Thyroid gland (tissue), 4 donors: ENCODE measurements at places on chromosomes 11 and 22. TPM values are rescaled to one million over a fixed set of nuclear protein-coding genes. Genes with fewer than 3 reads are reported as not detected.
A peak's percentile ranks its signal among the peaks of the same experiment; 100 is the strongest.

GRCh38 chr11:128492461-128492860, 94.9 kb downstream of the ETS1 start:
- H3K4me1 ChIP-seq: peaks cover 31% of the 10 kb centered on the region
- peaks cover 8% of the 10 kb centered on the region for H3K36me3 ChIP-seq
- DNase-seq: no peak
- H3K27ac ChIP-seq: peak overlapping the region; percentile 45
- H3K4me3 ChIP-seq: no peak overlapping the region
- H3K27me3 ChIP-seq: no peaks in the 10 kb centered on the region

MMP11 gene
- total RNA-seq: 2.3 TPM

GRCh38 chr22:22386602-22387385, 121.7 kb downstream of the ZNF280B start:
- H3K27ac ChIP-seq: no peak overlapping the region
- no peaks in the 10 kb centered on the region for H3K27me3 ChIP-seq
- H3K4me3 ChIP-seq: no peak overlapping the region
- H3K36me3 ChIP-seq: no peaks in the 10 kb centered on the region
- peaks cover 3% of the 10 kb centered on the region for H3K4me1 ChIP-seq
- DNase-seq: no peak

- H3K36me3 ChIP-seq: no peaks in the 10 kb centered on the region
- H3K27me3 ChIP-seq: no peaks in the 10 kb centered on the region
- no peak overlapping the region for H3K27ac ChIP-seq
- H3K4me1 ChIP-seq: no peaks in the 10 kb centered on the region
- no peak for DNase-seq
Observed at GRCh38 chr11:79942090-79942489, 501.3 kb upstream of the TENM4 start.

- peak; percentile 8 for DNase-seq
- H3K4me1 ChIP-seq: peaks cover 3% of the 10 kb centered on the region
- H3K4me3 ChIP-seq: no peak overlapping the region
Observed at GRCh38 chr11:127789927-127790326, 789.4 kb upstream of the KIRREL3 start.

TNNT3 gene
- total RNA-seq: 1.7 TPM

GRCh38 chr22:47586038-47586437, 823.6 kb downstream of the TBC1D22A start:
- H3K4me3 ChIP-seq: no peak overlapping the region
- no peak for DNase-seq
- no peak overlapping the region for H3K27ac ChIP-seq
- no peaks in the 10 kb centered on the region for H3K4me1 ChIP-seq
